Right lobe of liver (tissue), 6 donors: ENCODE measurements at places on chromosomes 4 and X.

DNA sequence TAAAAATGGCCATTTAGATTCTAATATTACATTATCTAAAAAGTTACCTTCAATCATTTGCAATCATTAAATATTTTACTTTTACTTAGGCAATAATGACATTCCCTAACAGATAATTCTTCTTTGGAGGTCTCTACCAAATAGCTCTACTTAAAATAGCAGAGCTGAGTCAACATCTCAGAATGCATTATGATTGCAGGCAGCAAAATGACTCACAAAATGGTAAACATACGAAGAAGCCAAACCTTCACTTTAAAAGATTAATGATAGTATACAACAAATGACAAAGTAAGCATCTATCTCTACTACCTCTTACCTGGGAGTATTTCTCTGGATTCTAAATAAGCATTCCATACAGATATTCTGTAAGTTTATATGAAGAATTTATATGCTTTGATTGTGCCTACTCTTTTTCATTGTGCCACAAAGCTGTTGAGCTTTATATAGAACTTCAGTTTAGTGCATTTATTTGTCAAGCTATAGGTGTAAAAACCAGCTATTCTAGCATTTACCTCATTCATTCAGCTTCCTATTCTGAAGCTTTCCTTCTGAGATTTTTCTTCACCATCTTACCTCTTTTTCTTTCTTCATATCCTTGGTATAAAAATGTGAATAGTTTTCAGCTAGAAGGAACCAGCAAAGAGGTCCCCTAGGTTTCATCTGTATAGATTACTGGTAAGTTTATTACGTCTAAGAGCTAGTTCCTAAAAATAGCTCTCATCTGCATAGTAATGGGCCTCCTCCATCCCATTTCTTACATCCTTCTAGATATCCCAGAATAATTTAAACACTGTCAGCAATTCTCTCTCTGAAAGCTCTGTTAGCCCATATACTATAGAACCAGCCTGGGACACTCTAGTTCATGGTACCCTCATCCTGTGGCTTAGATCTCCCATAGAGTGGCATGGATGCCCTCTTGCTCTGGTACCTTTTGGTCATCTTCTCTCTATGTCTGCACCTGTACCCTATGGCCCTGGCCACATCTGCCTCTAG is 17.2 kb upstream of the SPCS3 start:
- DNase-seq = no peak

- no peak for DNase-seq
These were observed 69.4 kb downstream of the EFHC2 start for GRCh38 chrX:44274096-44274495.

DNA sequence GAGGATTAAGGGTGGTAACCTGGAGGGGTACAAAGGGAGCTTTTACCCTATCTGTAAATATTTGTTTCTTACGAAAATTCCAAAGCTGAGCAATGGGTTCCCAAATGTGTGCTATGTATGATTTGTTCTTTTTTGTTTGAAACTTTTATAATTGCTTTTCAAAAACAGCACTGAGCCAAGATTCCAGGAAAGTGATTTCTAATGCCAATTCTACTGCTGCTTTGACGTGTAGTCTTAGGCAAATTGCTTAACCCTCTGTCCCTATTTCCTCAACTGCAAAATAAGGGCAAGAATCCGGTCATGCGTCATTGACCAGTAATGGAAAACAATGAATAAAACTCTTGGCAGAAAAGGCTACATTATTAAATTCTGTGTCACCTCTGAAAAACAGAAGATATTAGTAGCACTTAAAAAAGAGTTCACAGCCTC is 454.7 kb downstream of the IL15 start:
- no peak for DNase-seq

DNA sequence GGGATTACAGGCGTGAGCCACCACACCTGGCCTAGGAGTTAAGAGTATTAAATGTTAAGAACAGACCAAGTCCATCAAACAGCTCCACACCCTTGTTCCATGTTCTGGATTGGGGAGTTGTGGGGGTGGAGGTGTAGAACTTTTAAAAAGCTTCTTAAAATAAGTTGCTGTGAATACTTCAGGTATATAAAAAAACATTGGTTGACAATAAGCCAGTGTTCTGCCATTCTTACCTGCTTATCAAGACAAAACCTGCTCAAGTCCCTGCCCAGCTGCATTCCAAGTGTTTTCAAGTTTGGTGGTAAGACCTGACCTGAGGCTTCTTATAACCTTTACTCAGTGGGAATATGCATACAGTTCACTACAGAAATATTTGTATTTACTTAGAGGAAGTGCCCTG is 6.4 kb downstream of the RBM3 start:
- DNase-seq = no peak

- no peak for DNase-seq
These were observed 6.1 kb downstream of the RPS3A start for GRCh38 chr4:151105454-151106032.
